Amniotic epithelial cell (primary cell): ENCODE measurements at places on chromosomes 16 and 17.
A peak's percentile ranks its signal among the peaks of the same experiment; 100 is the strongest.

DNA sequence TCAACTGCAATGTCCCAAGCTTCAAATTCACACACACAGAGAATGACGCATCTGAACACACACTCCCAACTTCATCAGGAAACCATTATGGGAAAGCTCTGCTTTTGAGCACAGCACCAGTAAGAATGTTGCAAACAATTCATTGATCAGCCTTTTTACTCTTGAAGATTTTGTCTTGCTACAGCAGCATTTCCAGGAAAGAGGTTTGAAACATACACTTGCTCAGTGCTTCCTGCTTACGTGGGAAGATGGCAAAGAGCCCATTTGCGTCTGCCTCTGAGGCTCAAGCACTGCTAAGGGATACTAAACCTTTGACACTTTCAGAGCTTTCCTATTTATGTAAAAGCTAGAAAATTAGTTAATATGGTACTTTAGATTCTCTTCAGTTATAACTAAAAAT is 77.2 kb upstream of the MON1B start:
- DNase-seq: no peak

- DNase-seq: no peak
Measured at GRCh38 chr17:49990921-49991320, 4.1 kb downstream of the DLX3 start.

DNA sequence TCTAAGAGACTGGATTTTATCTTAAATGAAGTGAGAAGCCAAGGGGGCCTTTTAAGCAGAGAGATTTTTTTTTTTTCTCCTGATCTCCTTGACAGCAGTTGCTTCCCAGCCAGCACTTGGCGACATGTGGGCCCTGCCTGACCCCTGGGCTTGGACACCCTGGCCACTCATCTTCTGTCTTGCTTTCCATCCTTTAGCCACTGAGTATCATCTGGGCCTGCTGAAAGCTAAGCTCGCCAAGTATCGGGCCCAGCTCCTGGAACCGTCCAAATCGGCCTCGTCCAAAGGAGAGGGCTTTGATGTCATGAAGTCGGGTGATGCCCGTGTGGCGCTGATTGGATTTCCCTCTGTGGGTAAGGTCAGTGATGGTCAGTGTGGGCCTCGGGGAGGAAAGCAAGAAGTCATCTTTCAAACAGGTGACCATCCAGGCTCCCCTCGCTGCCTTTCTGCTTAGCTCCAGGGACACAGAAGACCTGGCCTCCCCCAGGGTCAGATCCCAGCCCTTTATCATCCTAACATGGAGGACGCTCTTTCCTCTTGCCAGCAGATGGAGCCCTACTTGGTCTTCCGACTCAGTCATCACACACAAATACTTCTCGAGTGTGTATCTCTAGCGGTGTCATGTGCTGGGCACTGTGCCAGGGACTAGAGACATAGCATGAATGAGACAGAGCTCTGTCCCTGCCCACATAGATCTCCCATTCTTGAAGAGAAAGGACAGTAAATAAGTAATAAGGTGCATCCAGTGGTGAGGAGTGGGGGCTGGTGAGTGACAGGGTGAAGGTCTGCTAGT is 6.1 kb downstream of the DRG2 start:
- peak; percentile 91 for DNase-seq

GRCh38 chr16:84909476-84910085 is 89.8 kb downstream of the CRISPLD2 start:
- peak; percentile 8 for DNase-seq

GRCh38 chr17:1019451-1019850 is 22.5 kb downstream of the TIMM22 start:
- no peak for DNase-seq

DNA sequence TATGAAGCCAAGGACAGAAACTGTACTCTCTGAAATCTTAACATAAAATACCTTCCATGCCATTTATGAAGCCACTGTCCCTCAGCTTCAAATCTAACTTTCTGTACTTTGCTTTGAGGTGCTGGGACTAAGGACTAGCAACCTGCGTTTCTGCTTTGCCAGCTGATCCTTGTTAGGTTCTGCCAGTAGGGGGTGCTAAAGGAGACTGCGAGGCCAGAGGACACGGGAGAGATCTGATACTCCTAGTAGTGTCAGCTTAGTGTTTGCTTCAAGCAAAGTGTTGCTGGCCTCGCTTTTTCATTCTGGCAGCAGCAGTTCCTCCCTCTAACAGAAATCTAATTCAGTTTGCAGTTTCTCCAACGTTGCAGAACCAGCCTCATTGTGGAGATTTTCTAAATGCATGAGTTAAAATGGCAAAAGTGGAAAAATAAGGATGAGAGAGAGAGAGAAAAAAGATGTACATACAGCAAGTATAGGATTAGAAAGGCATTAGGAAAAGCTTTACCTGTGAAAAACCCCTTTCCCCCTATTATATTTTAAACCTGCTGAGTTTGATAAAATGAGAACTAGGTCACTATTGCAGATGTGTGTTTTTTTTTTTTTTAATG is 297.5 kb downstream of the CA10 start:
- no peak for DNase-seq

- no peak for DNase-seq
Measured at GRCh38 chr16:11398851-11399250, 53.6 kb downstream of the RMI2 start.

DNA sequence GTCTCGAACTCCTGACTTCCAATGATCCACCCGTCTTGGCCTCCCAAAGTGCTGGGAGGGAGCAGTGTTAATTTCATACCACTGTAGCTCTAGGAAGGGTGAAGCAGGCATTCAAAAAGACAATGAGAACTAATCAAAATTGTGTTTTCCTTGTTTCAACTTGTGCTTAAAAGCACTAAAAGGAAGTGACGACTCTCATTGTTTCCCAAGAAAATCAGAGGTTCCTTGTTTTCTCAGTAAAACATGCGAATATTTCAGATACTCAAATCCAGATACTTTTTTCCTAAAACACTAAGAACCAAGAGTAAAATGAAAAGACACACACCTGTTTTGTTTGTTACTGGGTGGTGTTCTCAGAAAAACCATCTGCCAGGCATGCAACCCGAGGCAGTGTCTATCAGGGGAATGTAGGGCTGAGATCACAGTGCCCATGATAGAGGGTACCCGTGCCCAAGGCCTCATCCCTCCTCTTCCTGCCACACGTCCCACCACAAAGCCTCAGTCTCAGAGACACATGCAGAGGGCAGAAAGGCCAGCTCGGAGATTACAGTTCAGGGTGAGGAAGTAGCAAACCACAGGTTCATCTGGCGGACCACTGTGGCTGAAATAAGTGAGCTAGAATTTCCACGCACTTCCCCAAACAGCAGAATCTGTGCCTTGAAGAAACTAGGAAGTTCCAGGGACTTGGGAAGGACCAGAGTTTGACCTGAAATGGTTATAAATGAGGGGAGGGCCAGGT is 33.7 kb downstream of the GINS3 start:
- DNase-seq: no peak

DNA sequence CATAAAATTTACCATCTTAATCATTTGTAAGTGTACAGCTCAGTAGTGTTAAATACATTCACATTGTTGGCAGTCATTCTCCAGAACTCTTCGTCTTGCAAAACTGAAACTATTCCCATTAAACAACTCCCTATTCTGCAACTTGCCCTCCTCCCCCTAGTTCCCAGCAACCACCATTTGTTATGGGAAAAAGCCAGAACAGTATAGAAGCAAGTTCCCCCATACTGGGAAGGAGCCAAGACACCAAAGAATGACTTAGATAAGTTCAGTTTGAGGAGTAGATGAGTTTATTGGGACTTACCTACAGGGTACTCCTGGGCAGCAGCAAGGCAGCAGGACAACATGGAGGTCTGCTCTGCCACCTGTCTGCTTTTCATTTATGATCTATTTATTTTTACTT is 39.3 kb upstream of the TEKT1 start:
- peak; percentile 18 for DNase-seq

DNA sequence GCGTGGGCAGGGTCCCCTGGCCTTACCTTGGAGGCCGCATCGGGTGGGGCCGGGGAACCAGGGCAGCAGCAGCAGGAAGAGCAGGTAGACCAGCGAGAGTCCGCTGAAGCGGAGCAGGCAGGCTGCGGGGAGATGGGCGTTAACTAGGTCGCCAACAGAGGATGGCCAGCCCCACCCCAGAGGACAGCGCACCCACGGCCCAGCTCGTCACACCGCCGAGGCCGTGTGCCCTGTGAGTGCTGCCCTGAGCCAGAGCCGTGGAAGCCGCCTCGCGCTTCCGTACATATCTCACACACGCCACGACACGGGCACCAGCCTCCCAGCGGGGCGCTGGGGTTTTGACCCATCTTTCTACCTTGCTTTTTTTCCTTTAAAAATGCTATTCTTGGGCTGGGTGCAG is 35.7 kb downstream of the PIEZO1 start:
- no peak for DNase-seq

GRCh38 chr16:58462499-58462996 is 37.4 kb upstream of the NDRG4 start:
- DNase-seq: no peak

GRCh38 chr17:44473367-44473766 is 29.8 kb downstream of the GPATCH8 start:
- no peak for DNase-seq

DNA sequence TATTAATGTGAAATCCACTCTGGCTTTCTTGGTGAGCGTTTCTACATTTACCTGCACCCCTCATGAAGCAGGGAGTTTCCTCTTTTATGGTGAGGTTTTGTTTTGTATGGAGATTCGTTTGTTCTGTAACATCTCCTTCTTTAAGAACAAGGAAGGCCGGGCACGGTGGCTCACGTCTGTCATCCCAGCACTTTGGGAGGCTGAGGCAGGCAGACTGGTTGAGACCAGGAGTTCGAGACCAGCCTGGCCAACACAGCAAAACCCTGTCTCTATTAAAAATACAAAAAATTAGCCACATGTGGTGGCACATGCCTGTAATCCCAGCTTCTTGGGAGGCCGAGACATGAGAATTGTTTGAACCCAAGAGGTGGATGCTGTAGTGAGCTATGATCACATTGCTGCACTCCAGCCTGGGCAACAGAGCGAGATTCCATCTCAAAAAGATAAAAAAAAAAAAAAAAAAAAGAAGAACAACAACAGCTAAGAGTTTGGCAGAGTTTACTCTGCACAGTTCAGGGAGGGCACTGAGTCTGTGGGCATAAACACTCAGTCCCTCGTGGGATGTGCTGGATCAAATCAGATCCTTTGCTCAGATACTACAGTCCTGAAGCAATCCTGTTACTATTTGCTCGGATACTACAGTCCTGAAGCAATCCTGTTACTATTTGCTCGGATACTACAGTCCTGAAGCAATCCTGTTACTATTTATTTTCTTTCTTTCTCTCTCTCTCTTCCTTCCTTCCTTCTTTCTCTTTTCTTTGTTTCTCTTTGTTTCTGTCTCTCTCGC is 28.9 kb downstream of the ADCY9 start:
- peak; percentile 75 for DNase-seq

DNA sequence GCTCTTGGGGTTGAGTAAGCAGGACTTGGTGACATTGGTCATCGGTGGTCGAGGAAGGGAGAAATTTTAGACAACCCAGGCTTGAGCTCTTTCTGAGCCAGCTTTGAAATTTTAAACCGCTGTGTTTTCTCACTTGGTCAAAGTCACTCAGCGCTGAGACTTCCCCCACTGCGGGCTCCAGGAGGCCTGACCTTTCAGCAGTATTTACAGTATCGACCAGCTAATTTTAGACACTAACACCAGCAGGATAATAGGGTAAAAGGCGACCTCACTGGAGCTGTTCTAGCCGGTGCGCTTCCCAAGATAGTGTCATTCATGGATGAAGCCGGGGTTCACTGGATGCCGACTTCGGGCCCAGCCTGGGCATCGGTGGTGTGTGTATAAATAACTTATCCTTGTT is 29.7 kb upstream of the WSCD1 start:
- no peak for DNase-seq

DNA sequence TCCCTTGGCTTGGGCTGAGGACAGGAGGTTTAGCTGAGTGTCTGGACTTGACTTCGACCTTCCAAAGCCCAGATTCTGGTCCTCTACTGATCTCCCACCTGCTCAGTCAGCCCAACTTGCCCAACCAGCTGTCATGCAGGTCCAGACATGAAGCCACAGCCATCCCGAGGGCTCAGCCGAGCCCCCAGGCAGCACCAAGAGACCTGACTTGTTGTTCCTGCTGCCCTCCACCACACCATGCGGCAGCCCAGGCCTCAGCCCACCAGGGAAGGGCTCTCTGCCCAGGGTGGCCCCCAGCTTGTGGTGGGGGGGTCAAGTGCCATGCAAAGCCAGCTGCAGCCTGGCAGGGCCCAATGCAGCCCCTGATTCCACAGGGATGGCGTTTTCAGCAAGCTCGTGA is 17.2 kb upstream of the CACNG4 start:
- no peak for DNase-seq

DNA sequence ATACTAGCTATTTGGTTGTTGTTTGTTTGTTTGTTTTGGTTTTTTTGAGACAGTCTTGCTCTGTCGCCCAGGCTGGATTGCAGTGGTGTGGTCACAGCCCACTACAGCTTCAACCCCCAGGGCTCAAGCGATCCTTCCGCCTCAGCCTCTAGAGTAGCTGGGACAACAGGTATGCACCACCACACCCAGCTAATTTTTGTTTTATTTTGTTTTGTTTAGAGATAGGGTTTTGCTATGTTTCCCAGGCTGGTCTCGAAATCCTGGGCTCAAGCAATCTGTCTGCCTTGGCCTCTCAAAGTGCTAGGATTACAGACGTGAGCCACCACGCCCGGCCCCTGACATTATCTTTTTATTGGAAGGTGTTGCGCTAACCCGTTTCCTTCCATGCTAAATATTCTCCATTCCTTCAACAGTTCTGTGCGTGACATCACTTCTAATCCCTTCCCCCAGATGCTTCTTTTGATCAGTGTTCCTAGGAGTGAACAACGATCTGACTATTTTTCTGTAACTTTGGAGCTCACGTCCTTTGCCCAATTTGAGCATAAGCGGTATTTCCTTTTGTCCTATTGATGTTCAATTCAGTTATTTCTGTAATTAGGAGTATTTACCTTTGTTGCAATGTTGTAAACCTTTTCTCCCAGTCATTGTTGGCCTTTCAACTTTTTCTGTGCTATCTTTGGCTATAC is 30.2 kb upstream of the EMP2 start:
- no peak for DNase-seq

GRCh38 chr17:4938688-4939545 is 929 bp downstream of the SLC25A11 start:
- DNase-seq: no peak

GRCh38 chr17:68603027-68603426 is 1.9 kb upstream of the FAM20A start:
- no peak for DNase-seq

- DNase-seq: no peak
Measured at GRCh38 chr17:16443511-16444257, 28.3 kb downstream of the TRPV2 start.

- DNase-seq: peak; percentile 50
Measured at GRCh38 chr17:59839651-59840328, 53.0 kb downstream of the TUBD1 start.

DNA sequence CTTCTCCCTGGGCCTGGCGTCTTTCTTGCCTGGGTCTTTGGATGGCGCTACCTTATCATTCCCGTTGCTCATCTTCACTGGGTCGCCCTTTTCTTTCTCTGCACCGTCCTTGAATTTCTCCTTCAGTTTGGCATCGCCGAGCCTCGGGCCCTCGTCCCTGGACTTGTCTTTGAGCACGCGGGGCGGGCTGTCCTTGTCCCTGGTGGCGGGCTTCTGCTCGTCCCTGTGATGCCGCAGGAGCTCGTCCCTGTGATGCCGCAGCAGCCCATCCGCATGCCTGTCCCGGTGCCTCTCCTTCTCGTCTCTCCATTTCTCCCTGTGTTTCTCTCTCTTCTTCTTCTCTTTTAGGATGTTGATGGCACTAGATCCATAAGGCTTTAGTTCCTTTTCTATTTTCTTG is 64.3 kb downstream of the ZNF778 start:
- no peak for DNase-seq

- DNase-seq: no peak
Measured at GRCh38 chr17:75267153-75267410, 3.9 kb downstream of the MIF4GD start.

- peak; percentile 87 for DNase-seq
Measured at GRCh38 chr16:24670623-24671454, 58.6 kb upstream of the TNRC6A start.
